Foreskin melanocyte (primary cell): ENCODE measurements at places on chromosomes 5 and 9.

DNA sequence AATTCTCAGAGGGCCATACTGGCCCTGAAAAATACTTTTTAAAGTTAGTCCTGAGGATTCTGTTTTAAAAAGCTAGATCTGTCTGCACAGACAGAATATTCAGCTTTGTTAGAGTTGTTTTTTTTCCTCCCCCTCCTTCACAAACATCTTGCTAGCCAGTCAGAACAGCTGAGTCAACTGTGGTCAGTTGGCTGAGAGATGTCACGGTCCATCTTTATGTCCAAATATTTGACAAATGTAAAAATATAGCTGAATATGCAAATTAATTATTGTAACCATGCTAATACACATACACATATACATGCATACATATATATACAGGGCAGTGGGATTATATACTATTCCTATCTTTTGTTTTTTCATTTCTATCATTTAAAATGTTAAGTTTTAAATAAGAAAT, 33.9 kb downstream of the UNC13B start:
- no peak for DNase-seq

DNA sequence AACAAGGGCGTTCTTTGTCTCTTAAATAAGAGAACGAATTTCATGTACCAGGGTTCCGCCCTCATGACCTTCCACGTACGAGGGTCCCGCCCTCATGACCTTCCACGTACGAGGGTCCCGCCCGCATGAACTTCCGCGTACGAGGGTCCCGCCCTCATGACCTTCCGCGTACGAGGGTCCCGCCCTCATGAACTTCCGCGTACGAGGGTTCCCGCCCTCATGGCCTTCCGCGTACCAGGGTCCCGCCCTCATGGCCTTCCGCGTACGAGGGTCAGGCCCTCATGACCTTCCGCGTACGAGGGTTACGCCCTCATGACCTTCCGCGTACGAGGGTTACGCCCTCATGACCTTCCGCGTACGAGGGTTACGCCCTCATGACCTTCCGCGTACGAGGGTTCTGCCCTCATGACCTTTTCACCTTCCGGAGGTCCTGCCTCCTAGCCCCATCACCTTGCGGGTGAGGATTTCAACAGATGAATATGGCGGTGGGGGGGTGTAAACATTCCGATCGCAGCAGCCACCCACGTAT, 273.9 kb upstream of the ADAMTS16 start:
- DNase-seq = no peak

DNA sequence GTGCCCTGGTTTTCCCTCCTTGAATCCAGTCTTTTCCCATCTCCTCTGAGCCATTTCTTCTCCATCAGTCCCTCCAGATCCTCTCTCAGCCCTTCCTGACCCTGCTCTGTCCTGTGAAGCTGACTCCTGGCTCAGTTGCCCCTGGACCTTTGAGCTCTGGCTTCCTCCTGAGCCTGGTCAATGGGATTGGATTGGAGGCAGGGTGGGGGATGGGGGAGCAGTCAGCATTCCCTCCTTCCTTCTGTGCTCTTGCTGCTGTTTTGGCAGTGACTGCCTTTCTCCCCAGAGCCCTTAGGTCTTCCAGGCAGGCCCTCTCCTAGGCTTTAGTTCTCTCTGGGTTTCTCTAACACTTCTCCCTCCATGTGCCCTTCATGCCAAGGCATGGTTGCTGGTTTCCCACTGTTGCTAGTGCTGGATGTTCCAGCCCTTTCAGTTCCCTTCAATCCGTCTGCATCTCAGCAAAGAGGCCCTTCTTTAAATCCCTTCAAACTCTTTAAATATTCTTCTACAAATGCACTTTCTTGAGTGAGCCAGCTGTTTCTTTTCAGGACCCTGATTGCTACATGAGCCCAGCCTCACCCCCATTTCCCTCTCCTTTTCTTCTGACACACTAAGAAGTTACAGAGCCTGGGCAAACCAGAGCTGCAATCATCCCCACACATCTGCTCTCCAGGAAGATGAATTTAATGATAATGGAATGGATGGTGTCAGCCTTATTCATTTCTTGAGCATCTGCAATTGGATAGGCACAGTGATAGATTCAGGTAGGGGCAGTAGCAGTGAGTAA, 2.2 kb downstream of the TNFSF15 start:
- DNase-seq = no peak

- DNase-seq = no peak
These were observed 475 bp downstream of the DDX31 start for GRCh38 chr9:132669319-132669697.

GRCh38 chr9:95458666-95459065, 58.1 kb downstream of the PTCH1 start:
- DNase-seq = no peak

GRCh38 chr9:18182636-18183035, 291.3 kb upstream of the ADAMTSL1 start:
- no peak for DNase-seq
